CD4-positive, CD25-positive, alpha-beta regulatory T cell (primary cell): ENCODE measurements at places on chromosomes 1 and 21. TPM values are rescaled to one million over a fixed set of nuclear protein-coding genes. Genes with fewer than 3 reads are reported as not detected.

GRCh38 chr1:245166471-245166885 lies 11.7 kb downstream of the KIF26B start:
- no peak for DNase-seq

- DNase-seq, result no peak
These were observed 6.9 kb upstream of the ATXN7L2 start for GRCh38 chr1:109476825-109477224.

- no peak for DNase-seq
These were observed 512.7 kb upstream of the ADGRL4 start for GRCh38 chr1:79519084-79519760.

- no peak for DNase-seq
These were observed 11.0 kb downstream of the DMRTB1 start for GRCh38 chr1:53470155-53470554.

- no peak for DNase-seq
These were observed 571.4 kb downstream of the PTPRU start for GRCh38 chr1:29807689-29808088.

GRCh38 chr1:175133673-175134435 lies 58.7 kb downstream of the KIAA0040 start:
- no peak for DNase-seq

The HPDL gene
- not detected for total RNA-seq
